ENCODE measurements at places on chromosomes 13 and 19.

- no peak for DNase-seq
Observed at GRCh38 chr19:41934849-41935374, 6.7 kb upstream of the ERFL start.

DNA sequence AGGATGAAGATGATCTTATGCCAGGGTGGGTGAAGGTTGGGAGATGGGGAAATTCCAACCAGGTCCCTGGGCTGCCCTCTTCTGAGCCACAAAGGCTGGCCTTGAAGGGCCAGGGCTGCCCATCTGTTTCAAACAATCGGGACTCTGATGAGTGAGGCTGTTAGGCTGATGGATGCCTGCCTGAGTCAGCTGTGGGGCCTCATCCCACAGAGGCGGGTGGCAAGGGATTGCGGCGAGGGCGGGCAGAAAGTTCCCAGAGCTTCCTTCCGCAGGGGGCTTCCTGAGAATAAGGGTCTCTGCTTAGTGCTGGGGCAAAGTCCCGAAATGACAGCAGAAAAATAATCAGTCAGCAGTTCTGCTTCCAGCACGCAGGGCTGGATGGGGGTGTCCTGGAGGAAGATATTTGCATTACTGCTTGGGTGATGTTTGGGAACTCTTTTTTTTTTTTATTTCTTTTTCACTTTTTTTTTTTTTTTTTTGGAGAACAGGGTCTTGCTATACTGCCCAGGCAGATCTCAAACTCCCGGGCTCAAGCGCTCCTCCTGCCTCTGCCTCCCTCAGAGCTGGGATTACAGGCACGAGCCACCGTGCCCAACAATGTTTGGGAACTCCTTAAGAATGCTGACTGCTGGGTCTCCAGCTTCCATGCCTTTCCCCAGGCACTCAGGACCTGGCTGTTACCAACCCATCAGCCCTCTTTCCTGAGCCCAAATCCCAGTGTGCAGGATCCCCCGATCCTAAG lies 14.1 kb downstream of the SH3GL1 start:
- DNase-seq: no peak

GRCh38 chr19:16637535-16637934 lies 9.5 kb upstream of the MED26 start:
- no peak for DNase-seq

GRCh38 chr13:73464758-73465616 lies 406.2 kb downstream of the KLF5 start:
- no peak for DNase-seq

GRCh38 chr13:33283195-33283911 lies 2.2 kb downstream of the STARD13 start:
- DNase-seq: no peak

DNA sequence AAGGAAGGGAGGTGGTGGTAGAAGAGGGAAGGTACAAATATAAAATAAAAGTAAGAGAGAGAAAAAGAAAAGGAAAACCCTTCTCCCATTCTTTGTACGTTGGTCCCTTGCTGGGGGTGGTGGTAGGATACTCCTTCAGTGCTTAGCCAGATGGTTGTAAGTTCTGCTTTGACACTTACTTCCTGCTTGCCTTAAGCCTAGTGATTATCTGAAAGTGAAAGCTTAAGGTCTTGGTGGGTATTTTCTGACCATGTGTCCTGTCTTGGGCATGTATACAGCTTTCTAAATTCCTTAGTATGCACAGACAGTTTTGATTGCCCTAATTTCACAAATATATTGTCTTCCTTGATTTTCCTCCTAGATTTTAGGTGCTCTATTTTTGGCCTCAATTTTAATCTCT lies 314.8 kb downstream of the PCDH17 start:
- no peak for DNase-seq

DNA sequence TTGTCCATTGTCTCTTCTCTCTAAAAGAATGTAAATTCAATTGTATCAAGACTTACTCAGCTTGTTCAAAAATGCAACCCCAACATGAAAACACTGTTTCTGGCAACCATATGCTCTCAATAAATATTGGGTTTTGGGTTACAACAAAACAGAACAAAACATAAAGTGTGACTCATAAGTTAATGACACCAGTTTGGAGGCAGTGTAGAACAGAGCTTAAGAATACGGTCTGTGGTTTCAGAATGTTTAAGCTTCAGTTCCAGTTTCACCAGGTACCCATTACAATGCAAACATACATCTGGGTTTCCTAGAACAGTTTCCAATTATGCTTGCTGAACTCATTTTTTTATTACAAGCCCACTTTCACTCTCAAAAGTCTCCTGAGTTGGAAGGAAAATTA lies 285.8 kb upstream of the PCDH9 start:
- DNase-seq: peak; percentile 7

DNA sequence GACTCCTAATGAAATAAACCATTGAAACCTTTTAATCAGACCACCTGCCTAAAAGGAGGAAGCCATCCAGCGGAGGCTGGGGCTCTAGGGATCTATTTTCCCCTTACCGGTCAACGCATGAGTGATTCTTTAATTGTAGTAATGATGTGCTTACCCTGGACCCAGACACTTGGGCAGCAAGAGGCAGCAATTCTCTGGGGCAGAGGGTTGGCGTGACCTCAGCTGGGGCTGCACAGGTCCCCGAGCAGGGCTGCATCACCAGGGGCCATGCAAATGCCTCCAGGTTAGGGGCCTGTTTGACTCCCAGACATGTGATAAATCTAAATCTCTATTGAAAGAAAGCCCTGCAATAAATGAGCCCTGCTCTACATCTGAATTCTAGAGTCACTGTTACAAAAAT lies 194.2 kb upstream of the TSHZ3 start:
- DNase-seq: no peak

- DNase-seq: no peak
Observed at GRCh38 chr19:57071444-57071843, 48.3 kb upstream of the USP29 start.

DNA sequence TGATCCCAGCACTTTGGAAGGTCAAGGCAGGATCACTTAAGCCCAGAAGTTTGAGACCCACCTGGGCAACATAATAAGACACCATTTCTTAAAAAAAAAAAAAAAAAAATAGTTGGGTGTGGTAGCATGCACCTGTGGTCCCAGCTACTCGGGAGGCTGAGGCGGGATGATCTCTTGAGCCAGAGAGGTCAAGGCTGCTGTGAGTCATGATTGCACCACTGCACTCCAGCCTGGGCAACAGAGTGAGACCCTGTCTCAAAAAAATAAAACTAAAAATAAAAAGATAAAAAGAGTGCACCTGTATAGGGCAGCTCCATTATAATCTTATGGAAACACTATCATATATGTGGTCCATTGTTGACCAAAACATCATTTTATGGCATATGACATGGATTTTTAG lies 25.5 kb upstream of the STARD13 start:
- no peak for DNase-seq

GRCh38 chr19:33603377-33603776 lies 18.4 kb upstream of the CHST8 start:
- no peak for DNase-seq

GRCh38 chr13:29355029-29355428 lies 240.5 kb downstream of the SLC7A1 start:
- DNase-seq: no peak

GRCh38 chr13:106498571-106498970 lies 36.9 kb downstream of the EFNB2 start:
- no peak for DNase-seq

- DNase-seq: peak; percentile 58
Observed at GRCh38 chr13:40974460-40975407, 44.4 kb downstream of the ELF1 start.

GRCh38 chr13:112510002-112510780 lies 77.8 kb downstream of the TUBGCP3 start:
- DNase-seq: peak; percentile 39

- peak; percentile 23 for DNase-seq
Observed at GRCh38 chr13:32225481-32225931, 89.7 kb downstream of the ZAR1L start.

DNA sequence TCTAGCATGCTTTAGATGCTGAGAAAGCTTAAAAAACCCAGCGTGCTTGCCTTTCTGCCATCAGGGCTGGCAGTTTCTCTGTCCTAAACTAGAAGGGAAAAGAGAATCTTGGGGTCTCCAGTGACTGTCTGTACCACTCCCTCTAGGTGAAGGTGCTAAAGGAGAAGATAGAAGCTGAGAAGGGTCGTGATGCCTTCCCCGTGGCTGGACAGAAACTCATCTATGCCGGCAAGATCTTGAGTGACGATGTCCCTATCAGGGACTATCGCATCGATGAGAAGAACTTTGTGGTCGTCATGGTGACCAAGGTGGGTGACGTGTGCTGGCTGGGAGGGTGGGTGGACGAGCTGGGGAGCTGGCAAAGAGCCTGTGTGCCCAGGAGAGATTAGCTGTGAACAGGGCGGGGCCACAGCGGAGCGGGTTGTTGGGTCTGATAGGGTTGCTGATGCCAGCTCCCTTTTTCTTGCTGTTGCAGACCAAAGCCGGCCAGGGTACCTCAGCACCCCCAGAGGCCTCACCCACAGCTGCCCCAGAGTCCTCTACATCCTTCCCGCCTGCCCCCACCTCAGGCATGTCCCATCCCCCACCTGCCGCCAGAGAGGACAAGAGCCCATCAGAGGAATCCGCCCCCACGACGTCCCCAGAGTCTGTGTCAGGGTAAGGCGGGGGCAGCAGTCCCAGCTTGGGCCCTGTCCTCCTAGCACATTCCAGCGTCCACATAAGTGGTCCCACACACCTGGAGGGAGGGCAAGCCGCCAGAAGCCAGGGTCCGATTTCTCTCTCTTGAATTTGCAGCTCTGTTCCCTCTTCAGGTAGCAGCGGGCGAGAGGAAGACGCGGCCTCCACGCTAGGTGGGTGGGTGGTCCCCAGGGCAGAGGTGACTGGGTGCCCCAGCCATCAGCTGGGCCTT lies 2.3 kb downstream of the RAD23A start:
- no peak for DNase-seq

GRCh38 chr13:99972190-99972731 lies 694 bp upstream of the ZIC5 start:
- DNase-seq: no peak

DNA sequence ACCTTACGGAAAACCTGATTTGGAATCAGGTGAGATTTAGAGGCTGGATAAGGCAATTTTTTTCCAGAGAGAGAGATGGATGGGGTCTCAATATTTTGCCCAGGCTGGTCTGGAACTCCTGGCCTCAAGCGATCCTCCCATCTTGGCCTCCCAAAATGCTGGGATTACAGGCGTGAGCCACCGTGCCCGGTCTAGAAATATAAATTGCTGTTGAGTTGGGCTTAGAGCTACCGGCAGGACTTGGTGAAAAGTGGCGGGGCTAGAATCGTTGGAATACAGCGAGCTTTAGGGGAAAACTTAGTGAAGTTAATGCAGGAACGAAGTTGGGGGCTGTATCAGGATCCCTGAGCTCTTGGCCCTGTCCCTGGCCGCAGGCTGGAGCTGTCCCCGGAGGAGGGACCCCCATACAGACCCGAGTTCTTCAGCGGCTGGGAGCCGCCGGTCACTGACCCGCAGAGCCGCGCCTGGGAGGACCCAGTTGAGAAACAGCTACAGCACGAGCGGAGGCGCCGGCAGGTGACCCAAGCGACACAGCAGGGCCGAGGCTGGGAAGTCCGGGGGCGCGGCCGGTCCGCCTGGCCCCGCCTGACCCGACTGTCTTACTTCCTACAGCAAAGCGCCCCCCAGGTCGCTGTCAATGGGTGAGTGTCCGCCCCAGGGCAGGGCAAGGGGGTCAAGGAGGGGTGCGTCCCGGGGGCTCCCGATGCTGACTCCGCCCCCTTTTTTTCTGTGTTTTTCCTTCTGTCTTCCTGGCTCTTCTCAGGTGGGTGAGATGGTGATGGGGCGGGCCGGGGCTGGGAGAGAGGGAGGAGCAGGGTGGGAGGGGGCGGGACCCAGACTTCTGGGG lies 7.6 kb downstream of the EPS8L1 start:
- DNase-seq: no peak

DNA sequence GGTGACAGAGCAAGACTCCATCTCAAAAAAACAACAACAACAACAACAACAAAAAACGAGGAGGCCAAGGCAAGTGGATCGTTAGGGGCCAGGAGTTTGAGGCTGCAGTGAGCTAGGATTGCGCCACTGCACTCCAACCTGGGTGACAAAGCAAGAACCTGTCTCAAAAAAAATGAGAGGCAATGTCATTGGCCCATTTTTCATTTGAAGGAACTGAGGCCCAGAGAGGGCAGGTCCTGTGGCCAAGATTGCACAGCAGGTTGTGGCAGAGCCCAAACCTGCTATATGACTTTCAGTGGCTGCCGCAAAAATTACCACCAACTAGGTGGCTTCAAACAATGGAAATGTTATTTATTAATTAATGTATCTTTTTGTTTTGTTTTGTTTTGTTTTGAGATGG lies 5.5 kb downstream of the PIK3R2 start:
- DNase-seq: no peak

All from kidney epithelial cell (primary cell).